ENCODE measurements at places on chromosomes 16 and 17.

- DNase-seq: no peak
- no peak overlapping the region for H3K27ac ChIP-seq
- no peaks in the 10 kb centered on the region for H3K36me3 ChIP-seq
- no peak overlapping the region for H3K4me3 ChIP-seq
- no peaks in the 10 kb centered on the region for H3K4me1 ChIP-seq
These were observed 86.3 kb downstream of the DYNLRB2 start for GRCh38 chr16:80627108-80627507.

DNA sequence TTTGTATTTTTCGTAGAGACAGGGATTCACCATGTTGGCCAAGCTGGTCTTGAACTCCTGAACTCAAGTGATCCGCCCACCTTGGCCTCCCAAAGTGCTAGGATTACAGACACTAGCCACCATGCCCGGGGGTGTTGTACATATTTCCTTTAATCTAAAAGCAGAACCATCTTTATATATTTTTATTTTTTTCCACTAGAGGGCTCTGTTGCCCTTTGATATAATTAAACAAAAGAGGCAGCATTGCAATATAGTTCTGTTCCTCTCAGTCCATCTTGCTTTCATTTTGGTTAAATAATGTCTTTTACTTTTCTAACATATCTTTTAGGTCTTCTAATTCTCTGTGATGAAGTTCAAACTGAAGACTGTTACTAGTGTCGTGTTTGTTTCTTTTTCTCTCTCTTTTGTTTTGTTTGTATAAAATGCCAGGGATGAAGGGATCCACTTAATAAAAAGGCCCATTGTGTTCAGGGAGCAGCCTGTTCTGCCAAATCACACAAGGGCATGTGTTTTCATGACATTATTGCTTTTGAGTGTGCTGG, 23.4 kb downstream of the WWOX start:
- DNase-seq: peak; percentile 56
- peaks cover 6% of the 10 kb centered on the region for H3K4me1 ChIP-seq
- H3K27ac ChIP-seq: peak overlapping the region; percentile 74
- no peak overlapping the region for H3K4me3 ChIP-seq
- H3K27me3 ChIP-seq: no peaks in the 10 kb centered on the region
- H3K36me3 ChIP-seq: no peaks in the 10 kb centered on the region

DNA sequence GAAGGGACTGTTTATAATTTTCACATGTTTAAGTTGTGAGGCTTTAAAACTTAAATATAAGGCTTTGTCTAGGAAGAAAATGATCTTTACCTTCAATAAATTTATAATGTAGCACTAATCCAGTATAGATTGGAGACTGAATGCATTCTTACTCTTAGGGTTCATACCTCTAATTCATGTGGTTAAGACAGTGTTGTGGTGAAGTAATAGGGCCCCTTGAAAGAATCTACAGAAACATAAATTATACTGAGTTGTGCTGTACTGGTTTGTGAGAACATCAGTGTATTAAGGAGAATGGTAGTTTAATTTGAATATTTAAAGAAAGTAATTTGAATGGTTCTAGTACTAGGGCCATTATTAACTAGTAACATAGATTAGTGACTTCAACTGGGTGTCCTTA, 13.7 kb downstream of the HAPSTR1 start:
- H3K27ac ChIP-seq: no peak overlapping the region

DNA sequence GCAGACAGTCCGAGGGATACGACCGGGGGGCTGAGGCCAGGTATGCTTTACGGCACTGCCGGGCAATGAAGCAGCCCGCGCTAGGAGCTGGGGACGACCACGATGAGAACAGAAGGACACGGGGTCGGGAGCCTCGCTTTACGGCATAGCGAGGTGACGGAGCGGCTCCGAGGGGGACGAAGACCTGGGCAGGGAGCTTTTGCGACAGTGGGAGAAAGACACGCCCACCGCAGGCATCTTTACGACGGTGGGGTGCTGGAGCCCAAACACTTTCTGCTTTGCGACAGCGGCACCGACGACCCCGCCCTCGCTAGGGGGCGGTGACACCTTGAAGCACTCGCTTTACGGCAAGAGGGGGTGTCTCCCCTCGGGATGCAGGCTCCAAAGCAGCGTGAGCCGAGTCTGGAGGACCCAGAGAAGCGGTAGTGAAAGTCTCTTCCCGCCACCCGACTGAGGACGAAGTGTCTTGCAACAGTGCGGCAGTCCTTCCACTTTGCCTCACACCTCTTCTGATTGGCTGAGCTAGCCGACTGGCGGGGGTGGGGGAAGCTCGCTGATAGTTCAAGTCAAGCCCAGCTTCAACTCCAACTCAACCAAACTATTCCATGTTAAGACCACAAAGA, 350 bp upstream of the NEURL4 start:
- no peaks in the 10 kb centered on the region for H3K36me3 ChIP-seq
- H3K4me1 ChIP-seq: peaks cover 14% of the 10 kb centered on the region
- H3K27ac ChIP-seq: peak overlapping the region; percentile 80
- H3K27me3 ChIP-seq: no peaks in the 10 kb centered on the region
- peak overlapping the region; percentile 80 for H3K4me3 ChIP-seq

DNA sequence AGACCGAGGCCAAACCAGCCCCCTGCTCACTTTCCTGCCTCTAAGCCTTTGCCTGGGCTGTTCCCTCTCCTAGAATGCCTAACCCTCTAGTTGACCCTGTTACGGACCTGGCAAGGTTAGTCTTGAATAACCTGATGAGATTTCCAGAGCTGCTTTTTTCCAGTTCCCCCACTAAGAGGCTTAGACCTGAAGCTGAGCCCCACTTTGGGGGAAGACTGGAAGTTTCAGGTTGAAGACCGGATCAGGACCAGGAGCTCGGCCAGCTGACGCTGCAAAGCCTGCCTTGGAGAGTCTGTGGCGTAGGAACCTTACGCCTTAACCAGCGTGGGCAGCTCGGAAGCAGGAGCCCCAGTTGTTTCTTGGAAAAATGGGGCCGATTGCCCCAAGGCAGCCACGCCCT, 129.8 kb downstream of the OR1D5 start:
- DNase-seq: no peak
- no peaks in the 10 kb centered on the region for H3K4me1 ChIP-seq
- H3K27ac ChIP-seq: no peak overlapping the region

GRCh38 chr16:27759301-27759871, 209.4 kb downstream of the KATNIP start:
- no peak overlapping the region for H3K4me3 ChIP-seq
- DNase-seq: no peak
- H3K27ac ChIP-seq: no peak overlapping the region
- no peaks in the 10 kb centered on the region for H3K36me3 ChIP-seq
- no peaks in the 10 kb centered on the region for H3K27me3 ChIP-seq
- no peaks in the 10 kb centered on the region for H3K4me1 ChIP-seq

GRCh38 chr16:55120408-55120807, 189.7 kb downstream of the IRX5 start:
- H3K4me3 ChIP-seq: no peak overlapping the region
- H3K27ac ChIP-seq: no peak overlapping the region
- no peaks in the 10 kb centered on the region for H3K36me3 ChIP-seq
- DNase-seq: no peak
- H3K27me3 ChIP-seq: no peaks in the 10 kb centered on the region

GRCh38 chr17:19000531-19001325, 3.8 kb downstream of the FAM83G start:
- no peak overlapping the region for H3K27ac ChIP-seq
- no peaks in the 10 kb centered on the region for H3K4me1 ChIP-seq
- no peak overlapping the region for H3K4me3 ChIP-seq
- H3K27me3 ChIP-seq: no peaks in the 10 kb centered on the region
- H3K36me3 ChIP-seq: no peaks in the 10 kb centered on the region

- H3K27me3 ChIP-seq: no peaks in the 10 kb centered on the region
- no peaks in the 10 kb centered on the region for H3K4me1 ChIP-seq
- no peaks in the 10 kb centered on the region for H3K36me3 ChIP-seq
- no peak overlapping the region for H3K27ac ChIP-seq
- no peak for DNase-seq
These were observed 36.9 kb downstream of the MIS12 start for GRCh38 chr17:5523249-5523648.

DNA sequence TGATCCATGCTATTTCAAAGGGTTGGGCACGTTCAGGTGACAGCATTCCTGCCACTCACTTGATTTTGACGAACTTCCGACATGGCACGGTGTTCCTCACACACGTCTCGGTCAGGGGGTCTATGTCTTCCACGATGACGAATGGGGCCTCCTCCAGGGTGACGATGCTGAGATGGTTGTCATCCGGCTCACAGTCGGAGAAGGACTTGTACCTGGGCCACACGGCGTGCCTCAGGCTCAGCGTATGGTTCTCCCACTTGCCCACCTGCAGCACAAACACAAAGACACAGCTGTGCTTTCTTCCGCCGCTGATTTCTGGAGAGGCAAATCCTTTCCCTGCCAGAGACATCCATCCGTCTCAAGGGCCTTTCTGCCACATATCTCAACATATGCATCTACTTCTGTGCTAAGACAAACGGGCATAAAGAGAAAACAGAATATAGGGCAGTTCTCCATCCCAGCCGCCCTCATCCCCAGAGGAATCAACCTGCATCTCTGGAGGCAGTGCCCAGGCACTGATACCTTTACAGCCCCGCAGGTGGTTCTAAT, 332.5 kb downstream of the GRIN2A start:
- H3K4me3 ChIP-seq: no peak overlapping the region
- no peaks in the 10 kb centered on the region for H3K36me3 ChIP-seq
- H3K27me3 ChIP-seq: no peaks in the 10 kb centered on the region
- DNase-seq: no peak

GRCh38 chr17:81735264-81736102, 23.4 kb downstream of the SLC25A10 start:
- H3K36me3 ChIP-seq: no peaks in the 10 kb centered on the region
- no peak for DNase-seq
- no peaks in the 10 kb centered on the region for H3K4me1 ChIP-seq
- no peak overlapping the region for H3K27ac ChIP-seq
- H3K27me3 ChIP-seq: no peaks in the 10 kb centered on the region
- no peak overlapping the region for H3K4me3 ChIP-seq

DNA sequence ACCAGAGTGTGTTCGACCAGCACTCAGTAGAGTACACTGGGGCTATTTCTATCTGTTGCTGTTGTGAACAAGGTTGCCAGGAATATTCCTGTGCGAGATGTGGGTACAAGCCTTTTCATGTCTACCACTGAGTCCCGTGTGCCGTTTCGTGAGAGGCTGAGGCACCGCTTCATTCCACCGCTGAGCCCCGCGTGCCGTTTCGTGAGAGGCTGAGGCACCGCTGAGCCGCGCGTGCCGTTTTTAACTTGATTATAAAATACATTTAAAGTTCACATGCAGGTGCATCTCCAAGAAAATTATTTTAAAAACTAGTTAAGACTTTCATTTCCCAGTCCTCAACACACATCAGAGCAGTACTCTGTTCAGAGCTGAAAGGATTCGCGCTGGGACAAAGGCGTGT, 78.7 kb upstream of the ZNF750 start:
- H3K27me3 ChIP-seq: no peaks in the 10 kb centered on the region
- no peak overlapping the region for H3K27ac ChIP-seq
- DNase-seq: no peak
- no peak overlapping the region for H3K4me3 ChIP-seq
- H3K36me3 ChIP-seq: no peaks in the 10 kb centered on the region

- no peaks in the 10 kb centered on the region for H3K4me1 ChIP-seq
- H3K27me3 ChIP-seq: no peaks in the 10 kb centered on the region
- H3K27ac ChIP-seq: no peak overlapping the region
- DNase-seq: no peak
These were observed 536.8 kb downstream of the NPIPA7 start for GRCh38 chr16:16915771-16916170.

Measured in testis (tissue), 5 donors.